Mononuclear cell (primary cell): ENCODE measurements at places on chromosomes 1 and 21. TPM values are rescaled to one million over a fixed set of nuclear protein-coding genes. Genes with fewer than 3 reads are reported as not detected.

The MATN1 gene
- total RNA-seq = 1.6 TPM

The MYOM3 gene
- total RNA-seq = not detected

The NUDT4B gene
- 34.0 TPM for total RNA-seq

The BCAR3 gene
- total RNA-seq = 1.4 TPM

The LRRC39 gene
- total RNA-seq = 1.3 TPM

The TSPAN1 gene
- total RNA-seq = not detected

The PGM1 gene
- 12.8 TPM for total RNA-seq

The CHAF1B gene
- total RNA-seq = 1.2 TPM

The NGF gene
- not detected for total RNA-seq

The ST6GALNAC3 gene
- total RNA-seq = 3.5 TPM

The NFIA gene
- 3.5 TPM for total RNA-seq

The SH2D2A gene
- 19.1 TPM for total RNA-seq

The CRNN gene
- not detected for total RNA-seq

The OR6P1 gene
- total RNA-seq = not detected
